ENCODE measurements at places on chromosomes 4 and X.

GRCh38 chrX:120752431-120753082, 122.7 kb upstream of the C1GALT1C1 start:
- no peak for DNase-seq

GRCh38 chrX:68232206-68232605, 201.1 kb downstream of the OPHN1 start:
- DNase-seq = peak; percentile 21

- DNase-seq = no peak
These were observed 11.9 kb upstream of the SH3KBP1 start for GRCh38 chrX:19899217-19899788.

GRCh38 chr4:86688026-86688425, 93.9 kb downstream of the PTPN13 start:
- DNase-seq = peak; percentile 74

DNA sequence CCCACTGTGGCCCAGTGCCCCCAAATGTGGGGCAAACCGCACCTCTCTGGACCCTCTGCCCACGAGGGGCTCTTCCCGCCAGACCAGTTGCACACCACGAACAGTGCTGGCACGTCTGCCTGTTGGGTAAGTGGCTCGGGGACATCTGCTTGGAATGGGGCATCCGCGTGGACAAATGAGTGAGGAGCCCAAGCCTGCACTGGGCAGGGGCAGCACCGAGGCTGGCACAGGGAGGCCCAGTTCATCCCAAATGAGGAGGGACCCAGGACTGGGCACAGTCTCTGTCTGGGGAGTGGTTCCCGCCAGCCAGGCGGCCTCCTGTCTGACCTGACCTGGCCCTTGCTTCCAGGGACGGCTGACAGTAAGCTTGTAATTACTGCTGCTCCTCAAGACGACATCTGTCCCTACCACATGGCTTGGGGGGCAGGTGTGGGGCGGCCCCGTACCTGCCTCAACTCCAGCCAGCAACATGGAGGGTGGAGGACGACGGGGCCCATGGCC, 3.2 kb downstream of the SPON2 start:
- no peak for DNase-seq

DNA sequence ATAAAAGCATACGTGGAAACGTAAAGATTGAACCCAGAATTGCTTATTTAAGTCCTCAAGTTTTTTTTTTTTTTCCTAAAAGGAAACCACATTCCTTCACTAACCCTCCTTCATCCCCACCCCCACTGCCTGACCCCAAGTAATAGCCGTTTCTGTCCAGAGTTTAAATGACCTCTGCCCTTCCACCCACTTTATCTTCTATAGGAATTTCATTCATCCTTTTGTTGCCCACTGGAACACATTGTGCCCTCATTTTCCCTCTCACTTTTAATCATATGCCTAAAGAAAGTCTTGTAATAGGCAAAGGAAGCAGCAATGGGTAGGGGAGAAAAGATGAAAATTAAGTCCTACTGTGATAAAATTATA, 62.7 kb downstream of the SH3RF1 start:
- DNase-seq = no peak

- DNase-seq = peak; percentile 57
These were observed 177.2 kb downstream of the ARAP2 start for GRCh38 chr4:36067116-36067515.

DNA sequence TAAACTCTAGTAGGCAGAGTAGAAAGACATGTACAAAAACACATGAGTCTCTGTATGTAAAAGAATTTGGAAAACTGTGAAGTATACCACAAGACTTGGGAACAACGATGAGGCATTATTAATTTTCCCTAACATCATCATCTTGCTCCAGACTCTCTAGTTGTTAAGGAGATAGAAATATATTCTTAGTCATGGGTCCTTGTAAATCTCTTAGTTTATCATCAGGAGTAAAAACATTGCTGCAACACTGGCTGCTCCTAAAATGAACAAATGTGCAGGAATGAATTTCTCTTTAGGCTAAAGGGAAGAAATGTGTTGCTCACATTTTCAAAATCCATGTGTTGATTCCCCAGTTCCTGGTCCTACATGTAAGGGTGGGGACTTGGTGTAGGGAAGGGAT, 384.6 kb downstream of the STIM2 start:
- DNase-seq = no peak
